ENCODE measurements at places on chromosomes 16 and 17. TPM values are rescaled to one million over a fixed set of nuclear protein-coding genes. Genes with fewer than 3 reads are reported as not detected.

DNA sequence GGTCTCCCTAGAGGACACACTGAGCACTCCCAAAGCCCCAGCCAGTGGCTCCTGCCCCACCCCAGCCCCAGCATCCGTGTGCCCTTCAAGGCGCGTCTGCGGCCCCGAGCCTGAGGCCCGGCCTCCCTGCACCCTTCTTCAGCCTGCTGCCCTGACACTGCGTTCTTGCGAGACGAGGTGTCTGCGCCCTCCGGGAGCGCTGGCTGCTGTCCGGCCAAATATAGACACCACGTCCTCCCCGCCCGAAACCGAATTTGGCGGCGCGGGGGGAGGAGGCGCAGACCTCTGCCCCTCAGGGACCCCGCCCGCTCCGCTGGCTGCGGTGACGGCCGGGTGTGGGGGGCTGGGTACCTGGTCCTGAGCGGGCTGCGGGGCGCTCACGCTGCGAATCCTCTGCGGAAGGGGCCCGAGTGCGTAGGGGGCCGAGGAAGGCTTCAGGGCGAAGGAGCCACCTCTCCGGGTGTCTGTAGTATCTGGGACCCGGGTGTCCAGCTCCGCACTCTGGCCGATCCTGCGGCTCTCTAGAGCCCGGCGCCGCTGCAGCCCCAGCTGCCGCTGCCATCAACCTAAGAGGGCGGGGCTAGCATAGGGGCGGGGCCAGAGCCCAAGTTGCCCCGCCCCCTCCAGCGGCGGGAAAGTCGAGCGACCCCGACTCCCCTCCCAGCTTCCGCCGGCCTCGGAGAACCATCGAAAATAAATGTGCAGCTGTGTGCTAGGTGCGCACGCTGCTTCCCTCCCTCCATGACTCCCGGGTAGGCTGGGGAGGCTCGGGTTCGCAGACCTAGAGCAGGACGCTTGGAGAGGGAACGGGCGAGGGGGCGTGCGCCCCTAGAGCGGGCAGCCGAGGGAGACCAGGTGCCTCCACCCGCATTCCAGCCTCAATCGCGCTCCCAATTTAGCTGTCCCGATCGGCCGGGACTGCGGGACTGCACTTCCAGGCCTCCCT lies at the start of gene CORO6:
CORO6 (minus strand) TSS at position 576 of the 946 bp plus-strand sequence. CDS start 1,491 bp downstream, outside the sequence.
- DNase-seq = no peak

GRCh38 chr17:10290041-10290440 lies 82.8 kb downstream of the MYH13 start:
- no peak for DNase-seq

GRCh38 chr16:2518823-2519710 lies 1.1 kb upstream of the AMDHD2 start:
- no peak for DNase-seq

GRCh38 chr16:27450196-27450549 lies 48.2 kb downstream of the IL21R start:
- DNase-seq = no peak

SNAI3 gene
- total RNA-seq = 5.7 TPM

CRYBA1 gene
- total RNA-seq = not detected

DNA sequence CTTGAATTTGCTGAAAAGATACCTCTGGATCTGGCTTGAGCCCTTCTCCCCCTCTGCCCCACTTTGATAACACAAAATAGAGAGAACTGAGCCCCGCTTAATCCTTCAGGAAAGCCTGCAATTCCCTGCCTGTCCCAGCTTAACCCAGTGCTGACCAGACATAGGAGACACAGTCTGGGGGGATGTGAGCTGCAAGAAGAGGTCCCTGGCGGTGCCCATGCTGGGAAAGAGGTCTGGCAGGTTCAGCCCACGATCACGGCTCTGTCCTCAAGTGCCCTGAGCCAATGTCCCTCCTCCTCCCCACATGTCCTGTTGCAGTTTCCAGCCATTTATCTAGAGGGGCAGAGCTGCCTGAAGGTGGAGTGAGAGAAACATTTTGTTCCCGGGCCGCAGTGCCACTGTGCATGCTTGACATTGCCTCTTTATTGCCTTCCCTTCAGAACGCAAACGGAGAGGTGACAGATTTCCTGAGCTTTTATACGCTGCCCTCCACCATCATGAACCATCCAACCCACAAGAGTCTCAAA lies 29.0 kb downstream of the PLCD3 start:
- no peak for DNase-seq

- DNase-seq = no peak
Measured at GRCh38 chr16:85112364-85112763, at the start of gene CIBAR2. Gene CIBAR2, minus strand, starts transcription at chr16:85112472. Its CDS starts 120 bp downstream, at chr16:85112352.

DNA sequence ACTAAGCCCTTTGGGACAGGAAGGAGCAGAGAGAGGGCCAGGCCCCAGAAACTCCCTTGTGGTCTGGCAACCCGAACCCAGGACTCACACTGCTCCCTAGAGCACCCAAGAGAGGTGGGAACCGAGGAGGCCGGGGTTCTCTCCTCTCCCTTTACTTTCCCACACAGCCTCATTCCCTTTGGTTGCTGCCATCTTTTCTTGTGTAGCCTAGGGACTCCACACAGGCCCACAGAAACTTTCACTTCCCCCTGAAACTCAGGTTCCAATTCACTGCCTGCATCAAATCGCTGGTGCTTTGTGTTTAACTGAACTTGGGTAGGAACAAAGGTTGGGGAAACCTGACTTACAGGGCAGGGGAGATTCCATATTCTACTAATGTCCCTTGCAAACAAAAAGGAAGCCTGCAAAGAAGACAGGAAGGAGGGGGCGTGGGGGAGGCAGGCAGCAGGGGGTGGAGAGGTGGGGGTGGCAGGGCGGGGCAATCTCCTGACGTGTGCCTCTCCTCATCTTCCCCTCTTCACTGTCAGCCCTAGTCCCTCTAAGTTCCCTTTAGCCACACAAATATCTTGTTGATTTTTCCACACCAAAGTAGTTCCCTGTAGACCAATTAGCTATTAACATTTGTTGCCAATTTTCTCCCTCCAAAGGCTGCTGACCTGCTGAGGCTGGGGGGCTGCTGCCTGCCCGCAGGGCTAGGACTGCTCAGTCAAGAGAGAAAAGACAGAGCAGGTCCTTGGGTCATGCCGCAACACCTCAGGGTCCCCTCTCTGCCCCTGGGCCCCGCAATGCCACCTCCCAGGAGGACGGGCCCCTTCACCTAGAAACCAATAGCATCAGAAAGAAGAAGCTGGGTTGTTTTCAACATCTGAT lies 8.0 kb downstream of the ST3GAL2 start:
- peak; percentile 99 for DNase-seq

DNA sequence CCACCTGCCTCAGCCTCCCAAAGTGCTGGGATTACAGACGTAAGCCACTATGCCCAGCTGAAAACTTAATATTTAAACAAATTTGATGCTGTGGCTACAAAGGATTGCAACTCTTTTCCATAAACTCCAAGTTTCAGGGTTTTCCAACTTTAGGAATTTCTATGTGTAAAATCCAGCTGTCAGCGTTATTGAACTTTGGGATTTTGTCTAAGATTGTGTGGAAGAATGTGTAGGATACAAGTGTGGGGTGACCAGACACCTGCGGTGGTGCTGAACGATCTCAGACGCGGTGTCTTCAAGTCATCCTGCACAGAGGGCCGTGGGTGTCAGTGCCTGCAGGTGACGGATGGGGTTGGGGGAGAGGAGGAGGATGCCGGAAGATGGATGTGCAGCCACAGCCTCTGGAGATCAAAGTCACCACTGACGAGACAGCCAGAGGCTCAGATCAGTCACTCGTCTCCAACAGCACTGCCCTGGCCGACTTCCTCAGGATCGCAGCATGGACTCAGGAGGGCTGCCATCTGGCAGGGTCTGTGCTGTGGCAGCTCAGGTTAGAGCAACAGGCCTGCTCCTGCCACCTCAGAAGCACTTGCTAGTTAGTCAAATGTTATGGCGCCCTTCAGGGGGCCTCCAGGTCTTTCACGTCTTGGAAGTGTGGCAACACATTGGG lies 13.0 kb downstream of the ACSF3 start:
- DNase-seq = no peak

GRCh38 chr16:57299009-57299718 lies 14.7 kb upstream of the PLLP start:
- no peak for DNase-seq

GRCh38 chr16:84704253-84704652 lies 4.5 kb downstream of the USP10 start:
- no peak for DNase-seq

RASL10B gene
- total RNA-seq = 0.05 TPM

KRT16 gene
- total RNA-seq = not detected

DNA sequence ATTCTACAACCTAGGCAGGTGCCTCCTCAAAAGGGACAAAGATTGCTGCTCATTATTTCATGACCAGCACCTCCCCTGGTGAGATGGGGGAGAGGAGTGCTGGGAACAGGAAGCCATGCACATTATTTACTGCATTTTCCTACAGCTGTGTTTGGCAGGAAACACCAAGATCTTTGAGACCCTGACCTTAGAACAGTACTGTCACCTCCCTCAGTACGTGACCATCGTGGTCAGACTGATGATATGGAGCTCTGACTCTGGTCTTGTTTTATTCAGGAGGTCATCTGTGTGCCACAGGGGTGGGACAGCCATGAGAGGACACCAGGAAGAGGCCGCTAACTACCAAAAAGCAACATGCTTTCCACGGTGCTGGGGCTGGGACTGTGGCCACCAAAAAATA lies 37.4 kb downstream of the USP22 start:
- no peak for DNase-seq

- DNase-seq = no peak
Measured at GRCh38 chr17:77611791-77612502, 346.6 kb upstream of the TNRC6C start.
